ENCODE measurements at places on chromosomes 12 and 14.

- no peak for DNase-seq
These were observed 245.8 kb downstream of the AACS start for GRCh38 chr12:125311050-125311449.

- no peak for DNase-seq
These were observed 94.0 kb upstream of the SLC38A4 start for GRCh38 chr12:46919666-46920400.

DNA sequence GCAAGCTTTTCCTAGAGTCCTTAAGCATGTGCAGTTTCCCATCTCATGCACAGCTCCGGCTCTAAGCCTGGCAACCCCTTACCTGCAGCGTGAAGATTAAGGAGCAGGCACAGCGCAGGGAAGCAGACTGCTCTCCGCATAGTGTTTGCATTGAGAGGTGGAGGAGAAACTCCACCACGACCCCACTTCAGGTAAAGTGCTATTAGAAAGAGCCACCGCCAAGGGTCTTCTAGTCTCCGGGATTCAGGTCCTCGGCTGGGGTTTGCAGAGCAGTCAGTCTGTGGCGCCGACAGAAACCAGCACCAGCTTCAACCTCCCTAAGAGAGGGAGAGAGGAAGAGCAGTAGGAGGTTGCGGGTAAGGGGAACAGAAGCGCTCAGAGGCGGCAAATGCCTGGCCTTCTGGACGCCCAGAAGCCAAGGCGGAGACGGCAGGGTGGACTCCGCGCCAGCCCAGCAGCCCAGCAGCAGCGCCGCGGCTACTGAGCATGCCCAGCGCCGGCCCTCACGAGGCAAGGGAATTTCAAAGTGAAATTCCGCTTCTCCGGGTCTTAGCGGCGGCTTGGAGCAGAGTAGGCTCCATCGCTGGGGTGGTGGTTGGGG, at the start of gene PTPRR:
Gene PTPRR, minus strand, starts transcription at position 488 of the 601 bp plus-strand sequence. Its CDS starts 348 bp downstream, at position 140.
- peak; percentile 10 for DNase-seq

GRCh38 chr12:47124451-47124850, 44.7 kb upstream of the AMIGO2 start:
- no peak for DNase-seq

DNA sequence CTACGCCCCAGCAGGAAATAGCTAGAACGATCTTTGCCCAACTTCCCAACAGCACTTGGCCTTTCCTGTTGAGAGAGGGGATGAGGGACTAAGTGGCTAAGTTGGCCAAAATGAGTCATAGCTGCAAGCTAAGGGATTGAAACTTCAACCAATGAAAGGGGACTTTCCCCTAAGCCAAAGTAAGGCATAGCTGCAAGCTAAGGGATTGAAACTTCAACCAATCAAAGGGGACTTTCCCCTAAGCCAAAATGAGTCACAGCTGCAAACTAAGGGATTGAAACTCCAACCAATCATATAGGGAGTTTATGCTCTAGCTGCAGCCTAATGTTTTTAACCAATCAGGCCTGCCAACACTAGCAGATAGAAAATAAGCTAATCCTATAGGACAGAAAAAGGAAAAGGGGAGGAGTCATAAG, 100.5 kb upstream of the SSTR1 start:
- DNase-seq: no peak

DNA sequence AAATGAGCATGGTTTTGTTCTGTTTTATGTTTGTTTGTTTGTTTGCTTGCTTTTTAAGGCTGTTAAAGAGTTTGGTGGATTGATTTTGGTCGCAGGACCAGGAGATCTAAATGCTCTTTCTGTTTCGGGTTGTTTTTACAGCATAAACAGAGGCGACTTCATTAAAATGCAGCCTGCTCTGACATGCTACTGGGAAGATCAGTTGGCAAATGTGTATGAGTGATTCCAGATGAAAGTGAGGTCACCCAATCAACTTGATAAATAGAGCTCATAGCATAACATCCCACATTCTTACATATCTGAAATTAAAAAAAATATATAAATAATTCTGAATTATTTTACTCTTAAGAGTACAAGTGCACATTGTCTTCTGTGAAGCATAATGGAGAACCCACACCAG, 947.7 kb downstream of the GALC start:
- no peak for DNase-seq

- DNase-seq: peak; percentile 98
These were observed 7.2 kb upstream of the GPR84 start for GRCh38 chr12:54371328-54372112.

GRCh38 chr12:64740646-64741045, 18.6 kb downstream of the GNS start:
- no peak for DNase-seq

DNA sequence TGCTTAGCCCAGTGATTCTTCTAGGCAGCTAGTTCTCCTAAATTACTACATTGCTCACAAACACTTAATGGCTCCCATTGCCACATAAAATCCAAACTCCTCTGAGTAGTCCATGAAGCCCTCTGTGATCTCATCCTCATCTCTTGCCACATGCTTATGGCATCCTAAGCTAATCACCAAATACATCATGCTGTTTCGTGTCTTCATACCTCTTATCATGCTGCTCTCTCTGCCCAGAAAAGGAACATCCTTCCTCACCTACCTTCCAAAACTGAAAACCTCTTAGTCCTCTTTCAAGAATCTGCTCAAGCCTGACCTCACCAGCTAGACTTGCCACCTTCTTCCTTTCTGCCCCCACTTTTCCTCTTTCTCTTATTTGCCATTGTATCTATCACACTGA, 108.5 kb downstream of the DUSP6 start:
- no peak for DNase-seq

GRCh38 chr14:63727736-63728728, at the start of gene SGPP1:
Gene SGPP1 (minus strand): TSS chr14:63728065. CDS start chr14:63727944, 121 bp downstream.
- DNase-seq: peak; percentile 68

- DNase-seq: no peak
These were observed 22.7 kb upstream of the PPP2R5C start for GRCh38 chr14:101738703-101739320.

GRCh38 chr12:90207799-90208198, 499.2 kb upstream of the ATP2B1 start:
- no peak for DNase-seq
